ENCODE measurements at places on chromosomes 5 and 9. TPM values are rescaled to one million over a fixed set of nuclear protein-coding genes. Genes with fewer than 3 reads are reported as not detected.

The ATP10B gene
- not detected for total RNA-seq

The NIPAL4 gene
- total RNA-seq, result not detected

The IL13 gene
- total RNA-seq, result not detected

The NR2F1 gene
- total RNA-seq, result 24.6 TPM

The SV2C gene
- total RNA-seq, result not detected

The BARHL1 gene
- total RNA-seq, result not detected

The INSL4 gene
- total RNA-seq, result not detected

The PTGR1 gene
- 43.2 TPM for total RNA-seq

The PTGER4 gene
- total RNA-seq, result 56.5 TPM

The FOXD4L6 gene
- total RNA-seq, result not detected

The PCDHGA6 gene
- 0.76 TPM for total RNA-seq

The ANKRD31 gene
- not detected for total RNA-seq

All from epithelial cell of umbilical artery (primary cell).